ENCODE measurements at places on chromosomes 11 and 22. TPM values are rescaled to one million over a fixed set of nuclear protein-coding genes. Genes with fewer than 3 reads are reported as not detected.

The EIF3M gene
- 742 TPM for total RNA-seq

The C11orf54 gene
- 16.6 TPM for total RNA-seq

The LUZP2 gene
- total RNA-seq = not detected

The ASRGL1 gene
- 1.9 TPM for total RNA-seq

The CDC45 gene
- 32.2 TPM for total RNA-seq

The TMEM45B gene
- total RNA-seq = not detected

Data from RPMI7951 (cell line).